ENCODE measurements at places on chromosomes 6 and 20.
A peak's percentile ranks its signal among the peaks of the same experiment; 100 is the strongest.

DNA sequence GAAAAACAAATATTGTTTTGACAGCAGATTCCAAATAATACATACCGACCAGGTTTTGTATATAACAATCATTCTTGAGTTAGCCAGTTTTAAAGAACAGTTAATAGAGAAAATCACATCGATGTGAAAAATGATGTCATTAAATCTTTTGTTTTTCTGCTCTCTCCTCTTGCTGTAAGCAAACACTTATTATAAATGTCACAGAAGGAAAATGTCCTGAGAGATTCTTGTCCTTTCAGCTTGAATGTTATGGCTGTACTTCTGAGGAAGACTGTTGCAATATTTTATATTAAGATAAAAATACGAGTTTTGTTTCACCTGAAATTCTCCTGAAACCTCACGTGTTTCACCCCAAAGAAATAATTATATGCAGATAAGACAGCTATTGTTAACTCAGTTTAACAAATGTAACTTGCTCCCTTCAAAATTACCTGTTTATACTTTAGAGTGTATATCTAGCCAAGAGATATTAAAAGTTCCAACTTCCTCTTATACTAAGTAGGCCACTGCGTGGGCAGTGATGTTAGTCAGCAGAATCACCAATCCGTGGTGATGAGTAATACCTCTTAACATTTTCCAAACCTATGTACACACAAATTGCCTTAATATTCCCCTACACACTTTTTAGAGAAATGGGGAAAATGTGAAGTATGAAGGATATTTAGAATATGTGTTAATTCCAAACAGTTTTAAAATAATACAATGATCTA is 1111.4 kb upstream of the CITED2 start:
- DNase-seq = no peak

DNA sequence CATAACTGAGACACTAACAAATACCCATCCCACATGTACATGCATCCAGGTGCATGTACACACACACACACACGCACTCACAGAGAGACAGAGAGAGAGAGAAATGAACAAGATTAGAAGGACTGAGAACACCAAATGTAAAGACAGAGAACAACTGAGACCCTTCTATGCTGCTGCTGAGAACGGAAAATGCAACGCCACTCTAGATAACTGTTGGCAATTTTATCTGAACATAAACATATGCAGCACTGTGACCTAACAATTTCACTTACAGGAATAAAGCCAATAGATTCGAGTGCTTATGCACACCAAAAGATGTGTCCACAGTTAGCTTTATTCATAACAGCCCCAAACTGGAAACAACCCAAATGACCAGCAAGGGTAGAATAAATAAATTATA is 103.8 kb upstream of the LY86 start:
- no peak for DNase-seq

- DNase-seq = peak; percentile 71
Measured at GRCh38 chr6:33248643-33248931, 23.1 kb downstream of the VPS52 start.

DNA sequence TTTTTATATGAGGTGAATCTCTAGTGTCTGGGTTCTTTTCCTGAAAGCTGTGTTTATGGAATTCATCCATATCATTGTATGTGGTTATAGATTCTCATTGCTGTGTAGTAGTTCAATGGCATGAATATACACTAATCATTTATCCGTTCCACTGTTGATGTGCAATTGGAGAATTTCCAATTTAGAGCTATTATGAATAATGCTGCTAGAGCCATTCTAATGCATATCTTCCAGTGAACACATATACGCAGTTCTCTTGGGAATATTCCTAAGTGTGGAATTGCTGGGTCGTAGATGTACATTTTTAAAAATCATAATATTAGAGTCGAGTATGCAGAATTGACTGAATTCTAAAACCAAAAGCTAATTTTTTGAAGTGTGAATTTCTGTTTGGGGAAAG is 327.5 kb upstream of the JAG1 start:
- no peak for DNase-seq
